ENCODE measurements at places on chromosomes 3 and 15.

DNA sequence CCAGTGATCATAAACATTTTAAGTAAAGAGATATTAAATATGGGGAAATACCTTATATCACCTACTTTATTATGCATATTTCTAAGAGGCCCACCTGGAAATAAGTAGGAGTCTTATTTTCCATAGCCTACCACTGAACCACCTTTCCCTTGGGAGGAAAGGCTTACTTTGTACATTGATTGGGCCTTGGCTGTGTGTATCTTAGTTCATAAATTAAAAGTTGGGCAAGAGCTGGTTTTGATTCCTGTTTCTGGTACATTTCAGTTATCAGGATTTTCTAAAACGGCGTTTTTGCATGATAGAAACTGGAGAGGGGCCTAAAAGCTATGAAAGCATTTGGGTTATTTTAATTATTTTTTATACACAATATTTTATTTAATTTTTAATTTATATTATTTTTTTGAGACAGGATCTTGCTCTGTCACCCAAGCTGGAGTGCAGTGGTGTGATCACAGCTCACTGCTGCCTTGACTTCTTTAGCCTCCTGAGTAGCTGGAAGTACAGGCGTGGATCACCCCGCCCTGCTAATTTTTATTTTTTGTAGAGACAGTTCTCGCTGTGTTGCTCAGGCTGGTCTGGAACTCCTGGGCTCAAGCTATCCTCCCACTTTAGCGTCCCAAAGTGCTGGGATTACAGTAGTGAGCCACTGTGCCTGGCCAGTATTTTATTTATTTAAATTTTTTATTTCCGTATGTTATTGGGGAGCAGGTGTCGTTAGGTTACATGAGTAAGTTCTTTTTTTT, 2.6 kb downstream of the GMPS start:
- no peak for DNase-seq

DNA sequence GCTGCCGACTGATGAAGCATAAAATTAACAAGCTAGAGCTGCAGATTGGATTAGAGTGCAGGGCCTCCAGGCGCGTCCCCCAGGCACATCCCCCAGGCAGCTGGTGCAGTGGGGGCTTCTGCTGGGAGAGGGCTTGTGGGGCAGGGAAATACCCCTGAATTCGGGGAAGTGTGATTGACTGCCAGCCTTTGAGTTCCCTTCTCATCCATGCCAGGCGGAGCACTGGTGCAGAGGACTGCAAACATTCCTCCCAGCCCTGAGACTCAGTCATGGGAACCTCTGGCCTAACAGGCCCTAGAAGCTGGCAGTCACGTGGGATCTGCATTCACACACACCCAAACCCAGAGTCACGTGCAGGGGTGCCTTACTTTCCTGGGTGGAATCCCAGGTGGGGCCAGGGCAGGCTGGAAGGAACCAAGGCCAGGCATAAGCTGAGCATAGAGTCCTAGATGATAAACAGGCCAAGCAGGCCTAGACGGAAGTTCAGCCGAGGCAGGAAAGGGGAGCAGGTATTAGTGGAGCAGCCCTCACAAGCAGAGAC, 46.2 kb upstream of the SEC22A start:
- DNase-seq: peak; percentile 64

GRCh38 chr3:12139111-12139511, 19.6 kb downstream of the TIMP4 start:
- DNase-seq: no peak

GRCh38 chr3:146247911-146248310, 3.0 kb downstream of the PLSCR4 start:
- no peak for DNase-seq

All from NCI-H2171 treated with DMSO at 0.1 percent for 48 hours (cell line).